ENCODE measurements at places on chromosomes 13 and 19.

DNA sequence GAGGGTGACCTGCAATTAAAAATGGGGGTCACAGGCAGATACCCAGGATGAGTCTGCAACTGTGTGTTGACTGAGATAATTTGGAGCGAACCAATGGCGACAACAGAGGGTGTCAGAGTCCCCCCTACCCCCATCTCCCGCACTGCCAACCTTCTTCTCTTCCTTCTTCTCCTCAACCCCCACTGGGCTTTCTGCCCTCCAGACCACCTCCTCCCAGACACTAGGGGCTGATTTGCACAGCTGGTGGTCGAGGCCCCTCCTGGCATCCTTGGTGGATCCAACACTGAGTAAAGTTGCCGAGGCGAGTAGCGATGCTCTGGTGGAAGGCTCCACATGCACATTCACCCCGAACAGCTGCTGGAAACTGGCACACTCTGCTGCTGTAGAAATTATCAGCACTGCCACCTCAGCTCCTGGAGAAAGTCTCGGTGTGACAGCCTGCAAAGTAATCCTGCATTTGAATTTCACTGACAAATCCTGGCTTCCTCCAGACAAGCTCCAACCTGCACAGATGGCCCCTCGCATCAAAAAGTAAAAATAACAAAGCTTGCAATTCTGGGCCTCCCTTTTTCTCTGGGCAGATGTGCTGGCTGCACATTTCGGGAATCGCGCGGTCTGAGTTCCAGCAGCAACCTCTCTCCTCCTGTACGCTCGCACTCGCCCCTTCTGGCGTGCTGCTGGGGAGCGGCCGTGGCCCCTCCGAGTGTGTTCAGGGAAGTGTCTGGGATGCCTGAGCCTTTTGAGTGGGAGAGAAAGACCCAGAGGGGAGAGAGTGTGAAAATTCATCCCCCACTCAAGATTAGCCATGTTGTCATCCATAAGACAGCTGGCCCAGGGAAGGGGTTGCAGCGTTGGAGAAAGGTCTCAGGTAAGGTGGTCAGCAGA lies 28.5 kb downstream of the CCNE1 start:
- DNase-seq: no peak

GRCh38 chr19:21883516-21883915 lies 47.5 kb upstream of the ZNF43 start:
- DNase-seq: no peak

GRCh38 chr19:54463531-54464043 lies at the start of gene LENG9:
Gene LENG9 (minus strand): TSS chr19:54463778. CDS start chr19:54463526, 252 bp downstream.
- no peak for DNase-seq

GRCh38 chr13:98880677-98881076 lies 97.2 kb downstream of the DOCK9 start:
- DNase-seq: no peak

- DNase-seq: no peak
These were observed 576.5 kb upstream of the ARGLU1 start for GRCh38 chr13:107144432-107144831.

DNA sequence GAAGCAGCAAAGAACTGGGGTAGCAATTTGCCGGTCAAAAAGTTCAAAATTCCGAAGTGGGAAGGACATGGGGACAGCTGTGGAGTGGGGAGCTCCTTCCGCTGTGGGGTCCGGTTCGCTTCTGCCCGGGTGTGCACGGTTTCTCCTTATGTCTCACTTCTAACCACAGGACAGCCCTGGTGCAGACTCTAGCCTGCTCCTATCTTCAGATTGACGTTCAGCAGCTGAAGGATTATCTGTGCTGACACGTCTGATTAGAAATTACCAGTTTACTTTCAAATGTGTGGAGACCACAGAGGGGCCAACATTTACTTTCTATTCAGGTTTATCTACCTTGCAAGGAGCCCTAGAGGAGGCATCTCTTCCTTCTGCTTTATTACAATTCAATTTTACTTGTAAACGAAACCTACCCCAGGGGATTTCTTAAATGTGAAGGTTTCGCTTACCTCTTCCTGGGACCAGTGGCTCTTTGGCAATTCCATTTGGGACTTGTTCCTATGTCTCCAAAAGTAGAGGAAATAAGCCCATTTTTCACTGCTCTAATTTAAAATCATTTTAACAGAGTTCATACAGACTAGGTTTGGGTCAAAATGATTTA lies 27.3 kb downstream of the LHFPL6 start:
- no peak for DNase-seq

DNA sequence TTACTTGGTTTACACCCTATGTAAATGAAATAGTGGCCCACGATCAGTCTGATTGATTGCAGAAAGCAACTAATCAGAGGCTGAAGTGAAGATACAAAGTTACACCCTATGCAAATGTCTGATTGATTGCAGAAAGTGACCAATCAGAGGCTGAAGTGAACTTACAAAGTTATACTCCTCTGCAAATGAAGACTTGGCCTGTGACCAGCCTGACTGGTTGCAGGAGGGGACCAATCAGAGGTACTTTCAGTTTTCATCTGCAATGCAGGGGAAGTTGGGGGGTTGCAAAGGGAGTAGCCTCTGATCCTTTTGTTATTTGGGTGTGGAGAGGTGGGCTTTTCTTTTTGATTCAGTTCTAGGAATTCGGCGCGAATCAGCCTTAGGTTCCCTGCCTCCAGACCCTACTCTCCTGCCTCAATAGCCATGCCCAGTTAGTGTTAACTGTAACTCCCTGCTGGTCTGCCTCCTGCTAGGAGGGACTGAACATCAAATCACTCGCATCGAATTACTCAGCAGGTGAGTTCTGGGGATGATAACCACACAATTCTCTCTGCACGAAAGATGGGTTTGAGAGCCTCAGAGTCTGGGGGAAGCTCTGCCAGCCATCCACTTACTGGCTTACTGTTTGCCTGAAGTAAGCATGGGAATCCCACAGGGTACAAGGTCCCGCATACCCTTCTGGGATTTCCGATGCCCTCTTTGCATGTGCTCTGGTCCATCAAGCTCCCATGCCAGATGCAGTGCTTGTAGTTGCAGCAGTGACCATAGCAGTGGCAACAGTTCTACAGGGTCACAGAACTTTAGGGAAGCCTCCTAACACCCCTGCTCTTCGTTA lies 7.5 kb downstream of the ARL11 start:
- no peak for DNase-seq

DNA sequence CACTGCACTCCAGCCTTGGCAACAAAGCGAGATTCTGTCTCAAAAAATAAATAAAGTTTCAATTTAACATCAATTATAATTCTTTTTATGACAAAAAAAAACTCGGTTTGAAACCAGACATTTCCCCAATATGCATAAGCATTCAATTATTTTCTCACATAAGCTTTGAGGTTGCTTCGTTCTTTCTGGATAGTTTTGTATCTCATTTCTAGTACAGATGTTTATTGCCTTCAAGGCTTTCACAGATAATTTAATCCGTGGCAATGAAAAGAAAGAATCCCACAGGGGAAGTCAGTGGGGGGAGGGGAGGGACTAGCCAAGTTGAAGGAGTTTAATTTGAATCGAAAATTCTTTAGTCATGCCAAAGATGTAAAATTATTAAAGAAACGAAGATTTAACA lies 29.6 kb upstream of the TSC22D1 start:
- DNase-seq: no peak

- DNase-seq: no peak
These were observed 2.6 kb downstream of the ZBTB7A start for GRCh38 chr19:4064149-4064495.

GRCh38 chr19:45677351-45678230 lies 9.6 kb downstream of the GIPR start:
- DNase-seq: peak; percentile 39

GRCh38 chr19:46082728-46083050 lies 41.8 kb downstream of the IGFL3 start:
- no peak for DNase-seq

DNA sequence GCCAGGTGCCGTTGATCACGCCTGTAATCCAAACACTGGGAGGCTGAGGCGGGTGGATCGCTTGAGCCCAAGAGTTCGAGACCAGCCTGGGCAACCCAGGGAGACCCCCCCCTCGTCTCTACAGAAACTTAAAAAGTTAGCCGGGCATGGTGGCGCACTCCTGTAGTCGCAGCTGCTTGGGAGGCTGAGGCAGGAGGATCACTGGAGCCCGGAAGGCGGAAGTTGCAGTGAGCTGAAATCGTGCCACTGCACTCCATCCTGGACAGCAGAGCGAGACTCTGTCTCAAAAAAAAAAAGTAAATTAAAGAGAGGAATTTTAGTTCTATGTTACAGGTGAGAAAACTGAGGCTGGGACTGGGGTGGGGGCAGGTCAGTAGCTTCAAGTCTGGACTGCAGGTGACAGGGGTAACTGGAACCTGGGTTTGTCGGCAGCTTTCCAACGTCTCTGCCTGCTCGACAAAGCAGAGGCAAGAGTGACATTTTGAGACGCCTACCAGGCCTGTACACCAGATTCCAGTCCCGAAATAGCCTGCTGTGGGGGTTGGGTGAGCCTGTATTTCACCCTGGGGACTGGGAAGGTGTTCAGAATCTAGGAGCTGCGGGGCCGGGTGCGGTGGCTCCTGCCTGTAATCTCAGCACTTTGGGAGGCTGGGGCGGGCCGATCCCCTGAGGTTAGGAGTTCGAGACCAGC lies 1.2 kb downstream of the SELENOW start:
- DNase-seq: no peak

DNA sequence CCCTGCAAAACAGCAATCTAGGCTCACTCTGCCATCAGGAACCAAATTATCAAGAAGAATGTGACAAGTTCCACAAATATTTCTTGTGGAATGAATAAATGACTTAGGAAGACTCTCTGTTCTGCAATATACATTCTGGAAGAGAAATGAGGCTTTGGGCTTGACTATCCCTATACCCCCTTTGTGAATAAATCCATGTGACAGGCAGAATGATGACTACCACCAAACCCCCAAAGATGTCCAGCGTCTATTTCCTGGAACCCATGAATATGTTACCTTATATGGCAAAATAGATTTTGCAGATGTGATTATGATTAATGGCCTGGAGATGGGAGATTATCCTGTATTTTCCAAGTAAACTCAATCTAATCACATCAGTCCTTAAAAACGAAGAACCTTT lies 139.3 kb downstream of the ENOX1 start:
- no peak for DNase-seq

DNA sequence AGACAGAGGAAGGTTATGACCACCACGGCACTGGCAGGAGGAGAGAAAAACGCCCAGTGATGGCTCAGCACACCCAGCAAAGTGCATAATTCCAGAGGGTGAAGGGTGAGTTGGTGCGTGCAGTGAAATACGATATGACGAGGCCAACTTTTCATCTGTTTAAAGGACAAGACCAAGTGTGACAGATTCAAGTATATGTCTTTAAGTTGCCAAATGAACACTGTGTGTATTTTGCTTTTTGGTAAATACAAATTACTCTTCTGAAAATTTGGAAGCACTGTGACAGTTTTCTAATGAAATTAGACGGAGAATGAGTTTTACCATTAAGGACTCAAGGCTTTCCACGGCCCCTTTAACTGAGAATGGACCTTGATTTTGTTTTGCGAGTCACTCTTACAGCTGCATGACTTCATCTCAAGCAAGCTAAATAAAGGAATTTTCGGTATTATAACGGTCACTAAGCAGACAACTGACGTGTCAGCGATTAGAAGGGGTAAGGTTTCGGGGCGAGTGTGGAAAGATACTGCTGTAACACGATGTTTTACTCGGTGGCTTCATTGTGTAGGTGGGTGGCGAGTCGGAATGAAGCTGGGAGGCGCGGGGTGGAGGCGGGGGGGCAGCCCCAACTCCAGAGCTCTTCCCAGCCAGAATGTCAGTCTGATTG lies 22.8 kb downstream of the COL4A2 start:
- no peak for DNase-seq

DNA sequence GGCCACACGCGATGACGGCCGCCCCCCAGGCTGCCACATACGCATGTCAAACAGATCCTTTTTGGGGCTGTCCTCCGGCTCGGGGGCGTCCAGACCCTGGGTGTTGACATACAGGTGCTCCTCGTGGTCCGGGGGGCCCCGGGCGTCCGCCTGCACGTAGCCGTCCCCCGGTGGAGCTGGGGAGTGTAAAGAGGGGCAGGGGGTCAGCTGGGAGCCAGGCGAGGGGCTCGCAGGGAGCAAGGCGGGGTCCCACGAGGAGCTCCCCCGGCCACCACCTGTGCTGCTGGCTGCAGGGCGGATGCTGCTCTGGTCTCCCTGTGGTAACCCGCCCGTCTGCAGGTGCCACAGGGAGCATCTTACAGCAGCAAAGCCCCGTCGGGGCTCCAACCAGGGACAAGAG lies 16.1 kb upstream of the C2CD4C start:
- no peak for DNase-seq

DNA sequence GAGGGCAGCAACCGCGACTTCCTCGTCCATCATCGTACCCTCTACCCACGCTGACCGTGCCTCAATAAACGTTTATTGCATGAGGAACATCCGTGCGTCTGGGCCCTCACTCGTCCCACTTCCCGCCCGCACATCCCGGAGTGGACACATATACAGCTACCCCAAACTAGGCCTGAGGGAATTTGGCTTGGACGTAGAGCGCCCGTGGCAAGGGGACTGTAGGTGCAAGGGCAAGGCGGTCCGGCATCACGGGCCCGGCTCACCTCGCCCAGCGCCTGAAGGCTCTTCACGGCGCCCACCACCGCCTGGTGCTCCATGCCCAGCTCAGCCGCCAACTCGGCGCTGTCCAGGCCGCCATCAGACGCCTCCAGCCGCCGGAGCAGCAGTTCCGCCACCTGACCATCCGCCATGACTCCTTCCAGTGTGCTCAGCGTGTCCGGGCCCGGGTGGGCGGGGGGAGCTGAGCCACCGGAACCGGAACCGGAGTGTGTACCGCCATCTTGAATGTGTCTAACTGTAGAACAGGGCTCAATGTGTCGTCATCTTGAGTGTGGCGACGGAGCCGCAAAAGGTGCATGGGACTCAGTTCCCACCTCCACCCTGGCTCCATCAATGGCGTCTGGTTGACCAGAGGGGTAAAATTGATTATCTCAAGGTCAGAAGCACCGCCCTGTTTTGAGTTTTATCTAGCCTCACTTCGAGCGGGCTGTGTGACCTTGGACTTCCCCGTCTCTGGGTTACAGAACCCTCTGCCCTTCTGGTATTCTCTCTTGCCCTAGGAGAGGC lies at the start of gene FARSA:
Gene FARSA (minus strand): TSS at position 425 of the 786 bp plus-strand sequence. CDS start 15 bp downstream, at position 410.
- DNase-seq: peak; percentile 91

GRCh38 chr13:100301418-100301817 lies 212.5 kb downstream of the PCCA start:
- no peak for DNase-seq

All from HuH-7.5 (cell line).